Psoas muscle (tissue), 8 donors: ENCODE measurements at places on chromosomes 11 and 22.

- DNase-seq, result peak; percentile 69
These were observed 1.3 kb downstream of the MACROD1 start for GRCh38 chr11:64164392-64165312.

GRCh38 chr11:111730871-111731591 lies 35.2 kb downstream of the PPP2R1B start:
- DNase-seq, result peak; percentile 74

DNA sequence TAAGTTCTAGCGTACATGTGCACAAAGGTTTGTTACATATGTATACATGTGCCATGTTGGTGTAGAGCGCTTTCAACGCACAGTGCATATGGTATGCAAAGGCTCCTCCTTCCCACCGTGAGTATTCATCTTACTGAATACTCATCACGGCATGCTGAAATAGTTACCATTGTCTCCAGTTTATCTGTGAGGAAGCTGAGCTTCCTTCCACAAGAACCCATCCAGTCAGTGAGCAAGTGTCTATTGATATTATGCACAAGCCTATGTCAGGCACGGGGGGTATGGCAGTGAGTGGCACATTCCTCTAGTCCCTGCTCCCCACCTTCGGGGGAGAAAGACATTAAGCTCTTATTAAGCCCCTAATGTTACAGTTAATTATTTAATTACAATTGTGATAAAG lies 28.1 kb downstream of the INSC start:
- DNase-seq, result no peak

- DNase-seq, result no peak
These were observed 13.7 kb upstream of the SCUBE1 start for GRCh38 chr22:43356881-43357280.

- no peak for DNase-seq
These were observed 4.4 kb downstream of the GAS2 start for GRCh38 chr11:22670830-22671229.

DNA sequence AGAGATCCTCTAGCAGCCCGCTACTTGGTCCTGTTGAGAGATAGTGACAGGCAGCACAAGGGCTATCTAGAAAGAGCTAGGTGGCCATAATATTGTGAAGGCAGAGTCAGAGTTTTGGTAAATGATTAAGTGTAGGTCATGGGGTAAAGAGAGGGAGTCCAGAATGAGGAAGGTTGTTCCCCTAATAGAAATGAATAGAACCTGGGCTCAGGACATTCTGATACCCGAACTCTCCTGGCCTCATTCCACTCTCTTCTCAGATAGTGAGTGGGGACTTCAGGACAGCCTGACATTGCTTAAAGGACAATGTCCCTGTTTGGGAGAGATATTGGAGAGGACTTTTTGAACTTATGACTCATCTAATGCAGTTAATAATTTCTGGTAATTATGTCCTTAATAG lies 20.6 kb downstream of the SLC5A1 start:
- DNase-seq, result no peak

GRCh38 chr11:62688491-62688890 lies 839 bp downstream of the LRRN4CL start:
- no peak for DNase-seq

- DNase-seq, result no peak
These were observed 45.5 kb upstream of the TTLL12 start for GRCh38 chr22:43232445-43232844.

DNA sequence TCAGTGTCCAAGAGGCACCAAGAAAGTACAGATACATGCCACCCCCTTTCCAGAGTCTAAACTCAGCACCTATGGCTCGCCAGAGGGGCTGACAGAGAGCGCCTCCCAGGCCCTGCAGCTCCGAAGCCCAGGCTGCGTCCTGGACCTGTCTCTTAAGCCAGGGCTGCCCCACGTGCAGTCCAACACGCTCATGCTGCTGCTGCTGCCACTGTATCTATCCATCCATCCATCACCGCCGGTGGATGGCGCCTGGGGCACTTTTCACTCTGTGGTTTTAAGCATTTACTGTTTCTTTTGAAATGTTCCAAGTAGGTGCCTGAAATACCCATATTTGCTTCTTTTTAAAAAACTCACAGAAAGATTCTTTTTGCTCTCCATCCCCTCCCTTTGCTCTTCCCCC lies 41.8 kb downstream of the MACROD1 start:
- no peak for DNase-seq

GRCh38 chr11:124518989-124519451 lies 24.4 kb downstream of the OR8B12 start:
- no peak for DNase-seq

DNA sequence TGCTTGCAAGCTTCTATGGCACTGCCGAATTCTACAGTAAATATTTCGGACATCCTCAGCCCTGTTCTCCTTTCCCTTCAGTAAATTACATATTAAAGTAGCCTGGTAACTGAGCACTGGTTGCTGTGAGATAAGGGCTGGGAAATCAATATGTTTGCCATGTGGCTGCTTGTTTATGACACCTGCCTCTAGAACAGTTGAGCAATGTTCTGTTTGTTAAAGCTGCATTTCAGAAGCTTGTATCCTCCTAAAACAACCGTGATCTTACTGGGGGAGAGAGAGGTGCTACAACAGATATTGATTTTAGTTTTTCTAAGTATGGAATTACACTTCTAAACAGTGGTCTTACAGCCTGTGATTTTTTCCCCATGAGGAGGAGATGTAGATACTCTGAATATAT lies 39.4 kb downstream of the ZBTB16 start:
- DNase-seq, result no peak

DNA sequence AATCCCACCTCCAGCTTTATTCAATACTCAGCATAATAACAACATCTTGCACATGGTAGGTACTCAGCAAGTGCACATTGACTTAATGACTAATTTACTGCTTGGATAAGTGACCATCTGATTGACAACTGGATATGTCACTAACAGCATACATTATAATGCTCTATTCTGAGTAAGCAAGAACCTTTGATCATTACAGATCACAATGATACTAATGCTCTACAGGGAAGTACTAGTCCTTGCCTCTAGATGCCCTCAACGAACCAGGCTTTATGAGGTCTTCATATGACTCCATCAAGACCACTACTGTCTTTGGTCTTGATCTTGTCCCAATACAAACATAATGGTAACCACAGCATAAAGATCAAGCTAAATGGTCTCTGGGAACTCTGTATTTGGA lies 167.6 kb upstream of the MTMR2 start:
- no peak for DNase-seq

DNA sequence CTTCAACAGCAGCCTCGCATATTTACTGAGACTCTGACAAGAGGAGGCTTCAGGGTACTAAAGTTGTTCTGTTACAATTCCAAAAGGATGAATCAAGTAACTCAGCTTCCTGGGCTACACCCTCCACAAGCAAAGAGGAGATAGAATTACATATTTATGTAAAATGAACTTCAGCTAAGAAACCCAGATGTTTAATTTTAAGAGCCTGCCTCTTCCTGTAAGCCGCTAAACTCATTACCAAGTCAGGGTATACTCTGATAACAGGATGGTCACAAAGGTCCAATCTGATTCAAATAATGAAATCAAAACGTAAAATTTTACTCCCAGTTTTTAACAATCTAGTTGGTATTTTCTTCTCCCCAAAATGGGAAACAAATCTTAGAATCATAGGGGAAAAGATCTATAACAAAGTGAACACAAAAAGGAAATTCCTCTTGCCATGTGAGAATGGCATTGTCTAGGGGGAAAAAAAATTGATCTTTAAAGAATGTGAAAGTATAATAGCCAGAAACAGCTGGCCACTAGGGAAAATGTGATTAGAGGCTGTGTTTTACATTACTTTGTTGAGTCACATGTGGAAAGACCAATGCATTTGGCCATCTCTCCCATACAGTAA lies 30.9 kb downstream of the CHEK2 start:
- no peak for DNase-seq

DNA sequence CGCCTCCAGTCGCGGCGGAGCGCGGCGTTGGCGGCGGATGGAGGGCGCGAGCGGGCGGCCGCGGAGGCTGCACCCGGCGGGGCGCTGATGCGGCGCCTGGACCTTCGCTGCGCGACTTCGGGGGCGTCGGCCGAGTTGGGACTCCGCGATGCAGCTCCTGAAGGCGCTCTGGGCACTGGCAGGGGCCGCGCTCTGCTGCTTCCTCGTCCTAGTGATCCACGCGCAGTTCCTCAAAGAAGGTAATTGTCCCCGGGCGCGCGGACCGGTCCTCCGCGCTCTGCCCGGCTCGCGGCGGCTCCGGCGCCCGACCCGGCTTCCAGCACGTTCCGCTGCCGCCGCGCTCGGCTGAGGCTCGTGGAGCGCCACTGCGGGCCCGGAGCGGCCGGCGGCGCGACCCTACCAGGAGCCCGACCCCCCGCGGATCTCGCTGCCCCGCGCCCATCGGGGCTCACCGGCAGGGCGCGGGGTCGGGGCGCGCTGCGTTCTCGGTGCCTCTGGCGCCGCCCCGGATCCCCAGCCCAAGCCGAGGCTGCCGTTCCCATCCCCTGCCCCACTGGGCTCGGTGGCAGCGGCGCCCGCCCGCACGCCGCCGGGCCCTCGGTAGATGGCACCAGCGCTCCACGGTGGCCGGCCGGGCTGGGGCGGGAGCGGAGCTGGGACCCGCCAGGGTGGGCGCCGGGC lies 1251.2 kb downstream of the BRD1 start:
- peak; percentile 19 for DNase-seq

DNA sequence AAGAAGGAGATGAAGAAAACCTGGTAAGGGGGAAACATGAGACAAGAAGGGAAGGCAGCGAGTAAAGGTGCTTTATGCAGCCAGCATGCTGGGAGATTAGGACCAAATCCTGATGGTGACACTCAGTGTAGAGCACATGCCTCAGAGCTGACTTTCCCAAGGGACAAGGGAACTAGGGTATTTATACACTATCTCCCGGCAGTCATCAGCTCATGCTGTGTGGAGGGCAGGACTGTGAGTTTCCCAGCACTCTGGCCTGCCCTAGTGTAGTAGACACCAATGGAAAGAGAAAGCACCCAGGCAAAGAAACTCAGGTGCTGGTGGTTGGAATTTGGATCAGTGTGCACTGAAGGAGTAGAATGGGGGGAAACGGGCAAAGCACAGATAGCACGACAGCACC lies 128.3 kb upstream of the CSNK2A3 start:
- no peak for DNase-seq

DNA sequence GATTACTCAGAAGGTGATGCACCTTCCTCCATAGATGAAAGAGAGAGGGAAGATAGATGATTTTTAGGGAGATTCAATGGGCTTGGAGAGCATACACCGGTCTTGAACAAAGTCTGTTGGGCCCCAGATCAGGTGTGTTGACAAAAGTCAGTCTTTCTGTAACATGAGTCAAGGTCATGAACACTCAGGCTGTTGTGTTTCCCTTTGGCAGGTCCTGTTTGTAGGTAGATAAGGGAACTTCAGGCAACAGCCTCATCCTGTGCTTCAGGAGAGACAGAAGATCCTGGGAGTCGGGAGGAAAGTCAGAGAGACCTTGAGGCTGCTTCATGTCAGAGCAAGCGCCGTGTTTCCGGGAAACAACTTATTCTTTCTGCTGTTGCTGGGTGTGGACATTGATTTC lies 703.1 kb downstream of the BRD1 start:
- DNase-seq, result no peak

GRCh38 chr11:83162377-83162776 lies 5.4 kb downstream of the PCF11 start:
- no peak for DNase-seq

- DNase-seq, result no peak
These were observed 506 bp downstream of the MCM5 start for GRCh38 chr22:35400501-35400790.
